NK-92 treated with Interleukin-12 subunit alpha and Interleukin-12 subunit beta, amount 100 ng/mL, for 24 hours (cell line): ENCODE measurements at places on chromosomes 2 and 18.

- no peak for DNase-seq
Measured at GRCh38 chr18:34458410-34458977, 233.8 kb upstream of the NOL4 start.

DNA sequence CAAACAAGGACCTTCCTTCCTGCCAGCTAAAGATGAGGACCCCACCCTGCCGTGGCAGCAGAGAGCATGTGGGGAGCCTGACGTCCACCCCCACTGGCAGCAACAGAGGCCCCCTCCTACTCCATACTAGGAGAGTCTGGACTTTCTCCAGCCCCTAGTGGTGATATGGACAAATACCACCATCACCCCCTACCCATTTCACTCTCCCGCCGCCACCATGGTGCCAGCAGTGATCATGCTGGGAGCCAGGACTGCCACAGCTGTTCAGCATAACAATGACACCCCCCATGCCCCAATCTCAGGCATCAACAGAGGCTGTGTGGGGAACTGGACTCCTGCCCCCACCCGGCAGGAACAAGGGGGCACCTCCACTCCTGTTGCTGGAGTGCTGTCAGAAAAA lies 42.7 kb upstream of the ATP9B start:
- no peak for DNase-seq

DNA sequence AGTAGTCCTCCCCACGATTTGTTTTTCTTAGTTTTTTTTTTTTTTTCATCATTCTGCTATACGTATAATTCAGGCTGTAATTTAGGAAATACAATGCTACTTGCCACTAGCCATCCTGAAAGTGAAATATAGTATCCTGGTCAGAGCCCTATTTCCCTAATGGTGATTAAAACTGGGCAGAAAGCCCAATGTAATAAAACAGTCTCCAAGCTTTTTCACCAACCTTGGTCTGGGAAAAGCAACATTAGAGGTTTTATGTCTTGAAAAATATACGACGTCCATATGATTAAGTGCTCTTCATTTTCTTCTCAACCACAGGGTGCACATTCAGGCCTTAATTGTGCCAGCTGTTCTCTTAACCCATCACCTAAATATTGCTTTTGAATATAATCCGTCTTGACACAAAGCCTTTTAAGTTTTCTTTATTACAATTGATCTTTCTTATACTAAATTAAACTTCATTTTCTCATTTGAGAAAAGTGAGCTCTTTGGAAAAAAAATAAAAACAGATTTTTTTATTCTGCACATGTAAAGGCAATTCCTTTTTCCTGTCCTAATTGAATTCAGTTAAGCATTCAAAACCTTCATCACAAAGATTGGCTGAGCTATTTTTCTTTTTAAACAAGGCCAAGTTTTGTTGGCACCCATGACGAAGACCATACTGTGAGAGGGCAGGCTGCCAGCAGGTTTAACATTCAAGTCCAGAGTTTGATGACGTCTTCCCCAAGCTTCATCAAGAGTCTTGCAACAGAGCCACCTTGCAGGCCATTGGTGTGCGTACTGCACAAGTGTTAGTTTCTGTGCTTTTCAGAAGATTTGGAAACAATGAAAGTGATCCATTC lies 52.7 kb downstream of the MAP2 start:
- no peak for DNase-seq

DNA sequence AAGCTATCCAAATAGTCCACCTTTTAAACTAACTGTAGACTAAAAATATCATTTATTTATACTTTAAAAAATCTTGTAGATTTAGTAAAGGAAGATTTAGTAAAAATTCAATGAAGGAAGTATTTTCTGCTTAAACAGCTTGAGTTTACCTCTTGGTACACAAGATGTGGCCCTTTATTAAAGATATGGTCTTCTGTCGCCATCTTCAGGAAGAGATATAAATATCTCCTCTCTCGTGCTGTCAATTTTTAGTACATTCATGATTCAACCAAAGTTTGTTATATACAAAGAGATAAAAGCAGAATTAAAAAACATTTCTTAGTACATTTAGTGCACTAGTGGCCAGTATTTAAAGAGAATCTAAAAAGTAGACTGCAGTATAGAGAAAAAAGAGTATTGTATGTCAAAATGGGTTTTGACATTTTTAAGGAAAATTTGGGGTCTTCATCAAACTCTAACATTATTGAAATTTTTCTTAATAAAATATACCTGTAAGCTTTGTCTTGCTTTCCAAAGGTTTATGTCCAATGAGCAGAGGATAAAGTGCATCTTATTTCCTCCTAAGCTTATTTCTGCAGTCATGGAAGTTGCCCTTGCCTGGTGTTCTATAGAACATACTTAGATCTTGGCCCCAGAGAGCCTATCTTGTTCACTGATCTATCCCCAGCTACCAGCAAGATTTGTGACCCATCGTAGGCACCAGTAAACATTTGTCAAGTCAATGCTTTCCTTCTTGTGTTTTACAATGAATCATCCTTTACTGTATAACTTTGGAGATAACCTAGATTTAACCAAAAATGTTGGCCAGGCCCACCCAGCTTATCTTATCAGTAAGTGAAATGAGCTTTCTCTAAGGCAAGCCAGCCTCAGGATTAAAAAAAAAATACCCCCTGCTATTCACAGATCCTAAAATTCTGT lies 18.5 kb upstream of the EML6 start:
- no peak for DNase-seq
